ENCODE measurements at places on chromosomes 12 and 14.

DNA sequence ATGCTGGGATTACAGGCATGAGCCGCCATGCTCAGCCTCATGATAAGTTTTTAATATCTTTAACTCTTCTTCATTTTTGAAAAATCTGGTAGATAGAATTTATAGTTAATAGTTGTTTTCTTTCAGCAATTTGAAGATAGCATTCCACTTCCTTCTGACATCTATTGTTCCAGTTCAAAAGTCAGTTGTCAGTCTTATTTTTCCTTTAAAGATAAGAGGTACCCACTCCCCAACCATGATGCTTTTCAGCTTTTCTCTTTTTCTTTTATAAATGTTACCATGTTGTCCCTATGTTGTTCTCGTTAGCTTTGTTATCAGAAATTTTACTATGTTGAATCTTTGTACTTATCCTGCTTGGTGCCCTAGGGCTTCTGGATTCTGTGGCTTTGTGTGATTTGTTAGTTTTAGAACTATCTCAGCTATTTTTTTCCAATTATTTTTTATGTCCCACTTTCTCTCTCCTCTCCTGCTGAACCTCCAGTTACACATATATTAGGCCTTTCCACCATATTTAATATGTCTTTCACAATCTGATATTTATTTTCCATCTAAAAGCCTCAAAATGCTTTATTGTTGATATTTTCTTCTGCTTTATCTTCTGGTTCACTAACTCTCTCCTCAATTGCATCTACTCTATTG is 181.6 kb upstream of the FOXN3 start:
- DNase-seq, result no peak

DNA sequence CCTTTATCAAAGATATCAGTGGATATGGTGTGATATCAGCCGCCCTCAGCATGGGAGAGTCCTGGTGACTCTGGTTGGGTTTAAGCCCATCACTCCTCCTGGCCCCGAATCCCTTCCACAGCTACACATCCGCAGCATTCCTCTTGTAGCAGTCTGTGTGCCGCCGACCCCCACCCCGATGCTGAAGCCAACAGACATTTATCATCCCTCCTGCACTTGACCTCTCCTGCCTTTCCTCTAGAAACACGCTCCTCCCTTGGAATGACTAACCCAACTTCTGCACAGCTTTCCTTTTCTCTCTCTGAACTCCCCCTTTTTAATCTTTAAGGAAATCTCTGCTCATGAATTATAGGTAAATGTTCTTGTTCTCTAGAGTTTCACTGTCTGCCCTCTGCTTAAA is 250.9 kb upstream of the FOXN3 start:
- no peak for DNase-seq

DNA sequence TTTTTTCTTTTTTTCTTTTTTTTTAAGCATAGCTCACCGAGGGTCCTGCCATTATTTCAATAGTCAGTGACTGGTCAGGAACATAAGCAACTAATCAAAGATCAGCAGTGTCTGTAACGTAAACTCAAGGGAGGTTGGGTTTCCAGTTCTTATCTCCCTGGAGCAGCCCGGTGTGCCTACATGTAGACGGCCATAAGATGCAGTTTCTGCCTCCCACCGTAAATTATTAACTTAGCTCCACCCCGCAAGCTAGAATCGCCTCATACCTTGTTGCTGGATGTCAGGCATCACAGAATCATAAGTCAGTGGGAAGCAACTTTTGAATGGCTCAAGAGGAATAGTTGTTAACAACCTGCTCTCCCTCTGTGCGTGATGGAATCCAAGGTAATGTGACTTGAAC is at the start of gene MYO1H:
TSS of gene MYO1H (plus strand) at position 312 of the 400 bp plus-strand sequence. CDS start at position 373, 61 bp downstream.
- no peak for DNase-seq

DNA sequence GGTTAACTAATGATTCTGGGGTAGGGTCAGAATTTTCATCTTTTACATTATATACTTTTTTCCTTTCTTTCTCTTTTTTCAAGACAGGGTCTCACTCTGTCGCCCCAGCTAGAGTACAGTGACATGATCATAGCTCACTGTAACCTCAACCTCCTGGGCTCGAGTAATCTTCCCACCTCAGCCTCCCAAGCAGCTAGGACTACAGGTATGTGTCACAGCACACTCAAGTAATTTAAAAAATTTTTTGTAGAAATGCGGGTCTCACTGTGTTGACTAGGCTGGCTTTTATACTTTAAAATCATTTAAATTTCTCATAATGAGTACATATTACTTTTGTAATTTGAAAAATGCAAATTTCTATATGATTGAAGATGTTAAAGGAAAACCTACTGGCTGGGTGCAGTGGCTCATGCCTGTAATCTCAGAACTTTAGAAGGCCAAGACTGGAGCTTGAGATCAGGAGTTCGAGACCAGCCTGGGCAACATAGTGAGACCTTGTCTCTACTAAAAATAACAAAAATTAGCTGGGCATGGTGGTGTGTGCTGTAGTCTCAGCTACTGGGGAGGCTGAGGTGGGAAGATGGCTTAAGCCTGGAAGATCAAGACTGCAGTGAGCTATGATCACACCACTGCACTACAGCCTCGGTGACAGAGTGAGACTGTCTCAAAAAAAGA is 25.7 kb downstream of the R3HDM2 start:
- DNase-seq, result no peak

GRCh38 chr12:127054531-127054930 is 1212.4 kb upstream of the TMEM132C start:
- DNase-seq, result no peak

GRCh38 chr12:3646561-3647241 is 106.2 kb downstream of the CRACR2A start:
- DNase-seq, result no peak

DNA sequence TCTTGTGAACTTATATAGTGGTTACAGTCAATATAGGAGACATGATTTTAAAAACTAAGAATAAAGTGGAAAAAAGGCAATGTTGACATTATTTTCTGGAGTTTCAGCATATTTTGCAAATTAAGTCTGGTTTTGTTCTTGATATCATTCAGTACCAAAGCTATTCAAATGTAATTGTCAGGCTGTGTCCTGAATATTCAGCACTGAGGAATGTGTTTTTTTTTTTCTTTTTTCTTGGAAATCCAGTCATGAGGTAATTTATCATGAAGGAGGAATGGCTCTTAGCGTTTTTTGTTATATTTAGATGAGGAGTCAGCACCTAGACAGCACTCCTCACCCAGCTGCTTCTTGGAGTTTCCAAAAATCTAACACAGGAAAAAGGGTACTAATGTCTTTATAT is 225.5 kb downstream of the CCDC91 start:
- DNase-seq, result no peak

DNA sequence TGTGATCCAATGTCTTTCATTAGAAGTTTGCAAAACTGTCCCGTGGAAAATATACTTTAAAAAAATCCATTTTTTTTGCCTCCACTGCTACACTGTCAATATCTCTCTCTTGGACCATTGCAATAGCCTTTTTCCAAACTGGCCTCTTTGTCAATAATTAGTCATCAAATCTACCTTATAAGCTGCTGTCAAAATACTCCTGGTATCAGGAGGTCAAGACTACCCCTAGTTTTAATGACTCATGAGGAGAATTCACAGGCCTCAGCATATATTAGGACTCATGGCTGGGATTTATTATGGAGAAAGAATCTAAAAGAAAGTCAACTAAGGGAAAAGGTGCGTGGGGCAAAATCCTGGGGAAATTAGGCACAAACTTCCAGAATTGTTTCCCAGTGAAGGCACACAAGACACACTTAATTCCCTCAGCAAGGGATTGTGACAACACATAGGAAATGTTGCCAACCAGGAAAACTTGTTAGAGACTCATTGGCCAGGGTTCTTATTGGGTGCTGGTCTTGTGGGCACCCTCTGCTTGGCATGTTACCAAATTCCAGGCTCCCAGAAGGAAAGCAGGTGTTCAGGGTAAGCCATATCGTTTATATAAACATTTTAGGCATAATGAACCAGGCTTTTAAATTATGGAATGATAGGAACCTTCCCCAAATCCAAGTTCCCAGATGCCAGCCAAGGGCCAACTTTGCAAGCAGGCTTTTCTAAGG is 56.1 kb downstream of the TMEM117 start:
- no peak for DNase-seq

- DNase-seq, result no peak
Measured at GRCh38 chr14:50186107-50186506, 45.3 kb downstream of the SOS2 start.

- no peak for DNase-seq
Measured at GRCh38 chr12:15334225-15334624, 11.9 kb downstream of the PTPRO start.

DNA sequence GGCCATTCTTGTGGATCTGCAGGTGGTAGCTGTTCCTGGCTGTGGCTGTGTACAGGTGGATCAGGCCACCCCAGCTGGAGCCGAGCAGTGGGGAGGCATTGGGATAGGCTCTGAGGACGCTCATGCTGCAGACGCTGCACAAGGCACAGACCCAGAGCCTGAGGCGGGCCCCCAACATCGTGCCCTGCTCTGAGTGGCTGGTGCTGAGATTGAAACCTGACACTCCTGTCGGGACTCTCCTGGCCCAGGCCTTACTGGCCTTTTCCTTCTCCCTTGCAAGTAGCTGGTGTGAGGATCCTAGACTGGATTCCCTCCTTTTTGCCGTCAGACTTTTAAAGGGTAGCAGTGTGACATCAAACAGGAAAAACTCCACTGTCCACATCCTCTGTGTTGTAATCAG is at the start of gene FGF23:
TSS of gene FGF23 (minus strand) at position 308 of the 400 bp plus-strand sequence. CDS start at position 178, 130 bp downstream.
- DNase-seq, result no peak

- no peak for DNase-seq
Measured at GRCh38 chr14:95504135-95505029, 12.1 kb downstream of the SYNE3 start.

- DNase-seq, result peak; percentile 12
Measured at GRCh38 chr14:65815127-65815526, 402.6 kb downstream of the FUT8 start.

DNA sequence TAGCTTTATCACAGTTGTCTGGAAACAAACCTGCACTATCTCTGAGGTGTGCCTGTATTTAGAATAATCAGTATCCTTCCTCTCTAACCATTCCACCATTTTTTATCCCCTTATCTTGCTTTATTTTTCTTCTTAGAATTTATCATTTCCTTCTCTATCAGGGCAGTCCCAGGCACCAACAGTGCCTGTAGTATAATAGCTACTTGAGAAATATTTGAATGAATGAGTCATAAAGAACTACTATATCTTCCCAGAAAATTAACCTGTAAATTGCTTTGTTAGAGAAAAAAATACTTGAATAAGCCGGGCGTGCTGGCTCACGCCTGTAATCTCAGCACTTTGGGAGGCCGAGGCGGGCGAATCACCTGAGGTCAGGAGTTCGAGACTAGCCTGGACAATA is 21.2 kb upstream of the FOXJ2 start:
- no peak for DNase-seq

GRCh38 chr14:91220581-91221000 is 23.9 kb downstream of the GPR68 start:
- DNase-seq, result no peak

Data from CD4-positive, alpha-beta T cell treated with Interleukin-12 subunit alpha and Interleukin-12 subunit beta, for 1 hour (primary cell).